Airway epithelial cell (primary cell): ENCODE measurements at places on chromosomes 5 and 9. TPM values are rescaled to one million over a fixed set of nuclear protein-coding genes. Genes with fewer than 3 reads are reported as not detected.

The PCDHGA10 gene
- total RNA-seq: 4.7 and 6.2 TPM in 2 replicates

The ENTREP1 gene
- total RNA-seq: 2.0 and 2.5 TPM in 2 replicates

The FOXD1 gene
- total RNA-seq: 2.0 and 3.0 TPM in 2 replicates

The TEK gene
- total RNA-seq: under 0.01 and 0.09 TPM in 2 replicates

The FRMD3 gene
- total RNA-seq: 0.33 and 0.56 TPM in 2 replicates
